Cardiac septum (tissue), 1 donor: ENCODE measurements at places on chromosomes 13 and 19. TPM values are rescaled to one million over a fixed set of nuclear protein-coding genes. Genes with fewer than 3 reads are reported as not detected.

DNA sequence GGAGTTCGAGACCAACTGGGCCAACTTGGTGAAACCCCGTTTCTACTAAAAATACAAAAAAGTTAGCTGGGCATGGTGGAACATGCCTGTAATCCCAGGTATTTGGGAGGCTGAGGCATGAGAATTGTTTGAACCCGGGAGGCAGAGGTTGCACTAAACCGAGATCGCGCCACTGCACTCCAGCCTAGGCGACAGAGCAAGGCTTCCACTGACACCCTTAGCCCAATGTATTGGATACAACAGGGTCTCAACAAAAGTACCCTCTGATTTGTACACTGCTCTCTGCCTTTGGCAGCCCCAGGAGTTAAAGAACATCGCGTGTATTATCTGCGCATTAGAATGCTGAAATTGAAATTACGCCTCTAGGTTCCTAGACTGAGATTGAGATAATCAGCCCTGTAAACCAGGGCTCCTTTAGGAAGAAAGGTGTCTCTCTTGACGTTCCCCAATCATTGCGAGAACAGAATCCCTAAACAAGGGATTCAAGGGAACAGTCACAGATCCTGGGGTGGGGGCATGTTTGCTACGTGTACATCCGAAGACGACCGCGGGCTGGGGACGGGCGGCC lies 21.9 kb downstream of the IPO5 start:
- no peak for DNase-seq

DNA sequence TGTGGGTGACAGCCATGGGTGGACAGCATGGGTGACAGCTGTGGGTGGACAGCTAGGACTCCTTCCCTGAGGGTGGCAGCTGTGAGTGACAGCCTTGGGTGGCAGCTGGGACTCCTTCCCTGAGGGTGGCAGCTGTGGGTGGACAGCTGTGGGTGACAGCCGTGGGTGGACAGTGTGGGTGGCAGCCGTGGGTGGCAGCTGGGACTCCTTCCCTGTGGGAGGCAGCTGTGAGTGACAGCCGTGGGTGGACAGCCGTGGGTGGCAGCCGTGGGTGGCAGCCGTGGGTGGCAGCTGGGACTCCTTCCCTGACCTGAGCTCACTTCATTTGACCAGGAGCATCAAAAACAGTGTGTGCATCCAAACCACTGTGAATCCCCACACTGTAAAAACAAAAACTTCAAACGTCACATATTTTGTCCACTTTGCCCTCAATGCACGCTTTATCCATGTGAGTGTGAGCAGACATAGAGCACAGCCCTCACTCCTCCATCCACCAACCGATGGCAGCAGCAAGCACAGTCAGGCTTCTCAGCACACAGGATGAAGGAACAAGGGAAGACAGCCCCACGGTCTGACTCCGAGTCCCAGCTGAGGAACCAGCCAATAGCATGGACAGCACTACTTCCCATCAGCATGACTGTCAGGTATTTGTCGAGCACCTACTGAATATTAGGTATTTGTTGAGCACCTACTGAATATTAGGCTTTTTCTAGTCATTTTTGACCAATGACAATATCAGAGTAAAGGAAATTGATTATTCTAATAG lies 1.6 kb upstream of the CFAP97D2 start:
- no peak for DNase-seq

GRCh38 chr19:35220315-35220921 lies 8.1 kb downstream of the FAM187B start:
- DNase-seq, result no peak

GRCh38 chr13:73622381-73622780 lies 511.8 kb downstream of the KLF12 start:
- no peak for DNase-seq

DNA sequence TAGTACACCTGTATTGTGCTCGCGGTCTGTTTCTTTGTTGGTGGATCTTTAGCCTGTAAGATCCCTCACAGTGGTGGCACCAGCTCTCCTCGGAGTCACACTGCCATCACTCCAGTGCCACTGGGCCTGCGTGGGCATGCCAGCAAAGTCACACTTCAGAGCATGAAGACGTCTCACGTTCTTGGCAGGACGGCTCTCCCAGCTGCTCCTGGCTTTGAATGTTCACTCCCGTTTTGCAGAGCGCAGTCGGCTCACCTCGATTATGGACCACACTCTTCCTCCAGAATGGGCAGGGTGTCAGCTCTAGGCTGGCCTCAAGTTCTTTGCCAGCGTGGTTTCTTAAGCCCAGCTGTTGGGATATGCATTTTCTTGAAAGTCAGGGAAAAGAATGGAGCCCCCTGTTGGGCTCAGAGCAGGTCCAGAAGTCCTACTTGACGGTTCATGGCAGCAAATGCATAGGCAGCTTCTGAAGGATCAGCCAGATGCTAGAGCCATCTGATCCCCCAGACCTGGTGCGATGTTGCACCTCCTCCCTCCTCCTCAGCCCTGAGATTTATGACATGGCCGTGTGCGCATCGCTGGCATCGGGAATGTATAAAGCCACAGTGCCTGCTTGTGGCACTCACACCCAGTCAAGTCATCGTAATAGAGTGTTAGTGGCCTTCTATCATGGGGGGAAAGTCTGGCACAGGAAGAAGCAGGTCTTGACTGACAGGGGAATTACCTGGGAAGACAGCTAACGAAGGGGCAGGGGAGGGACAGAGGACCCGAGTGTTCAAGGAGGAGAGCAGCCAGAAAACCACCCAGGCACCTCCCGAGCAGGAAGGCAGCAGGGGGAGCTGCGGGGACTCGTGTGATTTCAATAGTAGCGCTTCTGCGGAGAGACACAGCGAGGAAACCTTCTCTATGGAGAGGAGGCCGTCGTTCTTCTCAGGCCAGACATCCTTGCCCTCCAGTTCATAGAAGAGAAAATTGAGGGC lies 40.2 kb upstream of the NPAS1 start:
- DNase-seq, result no peak

DNA sequence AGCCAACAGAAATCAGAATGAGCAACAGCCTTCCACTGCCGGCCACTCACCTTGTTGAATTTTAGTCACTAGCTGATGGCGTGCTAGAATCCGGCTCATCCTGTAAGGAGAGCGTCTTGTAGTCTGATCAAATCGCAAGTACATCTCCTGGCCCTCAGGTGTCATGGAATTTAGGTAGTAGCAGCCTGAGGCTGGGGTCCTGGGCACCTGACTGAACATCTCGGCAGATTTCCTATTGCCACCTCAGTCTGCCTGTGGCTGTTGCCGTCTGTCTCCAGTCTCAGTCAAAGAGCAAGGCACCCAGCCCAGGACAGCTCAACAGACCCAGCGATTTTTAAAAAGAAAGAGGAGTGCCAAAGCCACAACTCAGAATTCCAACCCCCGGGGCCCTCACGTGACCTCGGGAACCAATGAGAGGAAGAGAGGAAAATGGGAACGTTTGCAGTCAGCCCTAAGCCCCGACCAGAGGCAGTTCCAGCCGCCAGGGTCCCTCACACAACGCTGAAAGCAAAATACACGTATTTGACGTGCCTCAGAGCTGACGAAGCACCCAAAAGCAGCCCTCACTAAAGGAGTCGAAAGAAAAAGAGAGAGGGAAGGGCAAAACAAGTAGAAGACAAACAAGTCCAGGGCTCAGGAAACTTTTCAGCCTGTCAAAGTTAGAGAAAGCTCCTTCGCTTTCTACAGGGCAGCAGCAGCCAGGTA lies at the start of gene STARD13:
Gene STARD13, minus strand, starts transcription at position 336 of the 705 bp plus-strand sequence. Its CDS starts 117 bp downstream, at position 219.
- peak; percentile 96 for DNase-seq

DNA sequence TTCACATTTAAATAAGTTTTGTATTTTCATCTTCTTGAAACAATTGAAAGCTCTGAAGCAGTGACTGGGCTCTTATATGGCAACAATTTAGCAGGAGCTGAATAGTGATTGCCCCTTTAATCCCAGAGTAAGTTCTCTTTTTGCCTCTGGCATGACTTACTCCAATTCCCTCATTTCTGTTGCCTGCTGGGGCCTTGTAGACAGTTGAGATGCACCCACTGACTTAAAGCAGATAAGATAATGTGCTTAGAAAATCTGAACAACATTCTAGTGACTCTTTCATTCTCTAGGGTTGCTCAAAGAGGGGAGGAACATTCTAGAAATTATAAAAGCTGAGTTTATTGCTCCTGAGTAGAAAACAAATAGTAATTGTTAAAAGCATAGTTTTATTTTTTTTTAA lies 52.8 kb downstream of the AKAP11 start:
- DNase-seq, result no peak

- DNase-seq, result no peak
Measured at GRCh38 chr13:93794197-93794885, 567.7 kb downstream of the GPC6 start.

DNA sequence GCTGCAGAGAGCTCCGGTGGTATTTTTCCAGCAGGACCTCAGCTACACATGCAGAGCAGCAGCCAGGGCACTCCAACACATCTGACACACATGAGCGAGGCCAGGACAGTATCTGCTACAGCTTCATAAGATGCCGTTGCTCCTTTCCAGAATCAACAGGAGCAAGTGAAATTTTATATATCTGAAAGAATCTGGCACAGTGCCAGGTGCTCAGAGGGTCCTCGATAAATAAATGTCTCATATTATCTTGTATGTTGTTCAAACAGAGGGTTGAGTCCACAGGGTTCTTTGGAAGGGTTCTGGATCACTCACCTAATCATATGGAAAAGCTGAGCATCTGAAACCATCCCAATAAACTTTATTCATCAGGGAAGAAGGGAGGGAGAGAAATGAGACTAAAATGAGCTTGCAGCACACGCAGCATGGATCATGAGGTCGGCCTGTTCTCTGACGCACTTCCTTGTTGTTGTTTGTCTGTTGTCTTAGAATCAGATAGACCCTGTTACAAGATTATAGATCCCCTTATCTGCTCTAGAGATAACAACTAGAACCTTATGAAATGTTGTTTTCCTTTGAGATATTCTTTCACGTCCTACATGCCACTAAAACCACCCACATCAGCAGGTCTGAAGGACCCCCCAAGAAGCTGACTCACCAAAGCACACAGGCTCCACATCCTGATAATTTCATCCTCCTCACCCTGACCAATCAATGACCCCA lies 3.2 kb upstream of the METTL21C start:
- DNase-seq, result no peak

KIR2DL4 gene
- total RNA-seq, result not detected

IL11 gene
- not detected for total RNA-seq

LHB gene
- total RNA-seq, result not detected

FOXO1 gene
- 14.6 TPM for total RNA-seq

ATCAY gene
- not detected for total RNA-seq
